ENCODE measurements at places on chromosomes 2 and 18.

DNA sequence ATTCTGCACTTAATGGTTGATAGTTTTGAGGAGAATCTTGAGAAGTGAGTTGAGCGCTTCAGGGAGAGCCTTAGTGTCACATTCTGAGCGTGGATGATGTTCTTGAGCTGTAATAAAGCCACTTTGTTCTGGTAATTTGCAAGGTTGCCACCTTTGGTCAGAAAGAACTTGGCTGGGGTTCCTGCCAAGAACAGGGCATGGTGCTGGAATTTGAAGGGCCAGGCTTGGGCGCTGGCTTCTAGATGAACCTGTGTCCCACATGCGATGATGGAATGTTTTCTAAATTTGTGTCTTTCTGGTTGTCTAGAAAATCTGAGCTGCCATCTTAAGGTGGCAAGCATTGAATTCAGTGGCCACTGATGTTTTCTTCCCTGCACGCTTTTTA, 124.1 kb upstream of the EML6 start:
- peak; percentile 66 for DNase-seq

DNA sequence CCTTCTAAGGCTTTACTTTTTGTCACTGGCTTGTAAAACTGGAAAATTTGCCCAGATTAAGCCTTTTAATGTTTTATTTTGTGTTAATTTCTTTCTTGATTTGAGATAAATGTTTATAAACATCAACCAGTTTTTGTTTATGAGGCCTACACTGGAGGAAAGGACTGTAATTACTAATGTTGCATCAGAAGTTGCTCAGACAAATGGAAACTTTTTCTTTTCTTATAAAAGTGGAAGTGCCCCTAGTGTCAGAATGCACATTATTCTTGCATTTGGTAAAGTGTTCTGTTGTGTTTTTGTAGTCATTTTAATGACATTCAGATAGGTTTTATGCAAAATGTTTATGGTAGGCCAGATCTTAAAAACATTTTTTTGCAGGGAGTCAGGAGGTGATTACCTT, 25.3 kb downstream of the LCLAT1 start:
- DNase-seq, result no peak

DNA sequence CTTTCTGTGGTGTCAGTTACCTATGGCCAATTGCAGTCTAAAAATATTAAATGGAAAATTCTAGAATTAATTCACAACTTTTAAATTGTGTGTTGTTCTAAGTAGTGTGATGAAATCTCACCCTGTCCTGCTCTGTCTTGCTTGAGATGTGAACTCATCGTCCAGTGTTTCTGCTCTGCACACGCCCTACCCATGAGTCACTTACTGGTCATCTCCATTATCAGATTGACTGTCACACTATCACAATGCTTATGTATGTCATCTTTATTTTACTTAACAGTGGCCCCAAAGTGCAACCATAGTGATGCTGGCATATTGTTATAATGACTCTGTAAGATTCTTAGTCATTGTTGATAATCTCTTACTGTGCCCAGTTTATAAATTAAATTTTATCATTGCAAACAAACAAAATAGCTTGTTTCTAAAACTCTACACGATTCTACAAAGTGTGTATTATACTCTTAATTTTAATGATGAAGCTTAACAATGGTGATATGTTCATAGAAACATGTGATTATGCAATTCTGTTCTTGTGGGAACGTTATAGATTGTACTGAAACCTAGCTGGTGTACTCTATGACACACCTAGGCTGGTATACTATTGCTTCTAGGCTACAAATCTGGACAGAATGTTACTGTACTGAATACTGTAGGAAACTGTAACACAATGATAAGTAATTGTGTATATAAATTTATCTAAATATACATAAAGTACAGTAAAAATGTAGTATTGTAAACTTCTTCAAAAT, 1086.8 kb upstream of the PIK3C3 start:
- peak; percentile 50 for DNase-seq

DNA sequence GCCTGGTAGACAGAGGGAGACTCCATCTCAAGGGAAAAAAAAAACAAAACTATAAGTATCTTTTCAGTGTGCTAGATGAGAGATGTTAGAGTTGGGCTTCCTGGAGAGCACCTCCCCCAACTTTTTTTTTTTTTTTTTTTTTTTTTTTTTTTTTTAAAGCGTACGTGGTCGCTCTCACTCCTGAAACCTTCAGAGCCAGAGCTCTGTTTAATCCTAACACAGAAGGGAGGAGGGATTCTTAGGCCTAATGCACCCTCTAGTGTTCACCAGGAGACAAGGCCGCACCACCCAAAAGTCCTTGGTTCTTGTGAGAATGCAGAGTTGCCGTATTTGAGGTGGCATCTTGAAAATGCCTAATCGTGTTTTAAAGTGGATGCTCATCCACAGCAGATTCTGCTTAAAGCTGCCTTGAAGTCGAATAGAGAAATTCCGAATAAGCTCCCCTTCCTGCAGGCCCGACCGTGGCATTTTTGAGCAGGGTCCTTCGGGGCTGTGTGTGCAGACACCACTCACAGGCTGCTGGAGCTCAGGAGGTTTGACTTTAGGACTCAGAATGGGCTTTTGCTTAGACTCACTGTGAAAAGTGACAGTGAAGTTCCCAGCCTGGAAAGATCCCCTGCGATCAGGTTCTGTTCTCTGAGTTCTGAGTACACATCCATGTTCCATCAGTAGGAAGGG, 252.6 kb downstream of the AGAP1 start:
- DNase-seq, result peak; percentile 84

DNA sequence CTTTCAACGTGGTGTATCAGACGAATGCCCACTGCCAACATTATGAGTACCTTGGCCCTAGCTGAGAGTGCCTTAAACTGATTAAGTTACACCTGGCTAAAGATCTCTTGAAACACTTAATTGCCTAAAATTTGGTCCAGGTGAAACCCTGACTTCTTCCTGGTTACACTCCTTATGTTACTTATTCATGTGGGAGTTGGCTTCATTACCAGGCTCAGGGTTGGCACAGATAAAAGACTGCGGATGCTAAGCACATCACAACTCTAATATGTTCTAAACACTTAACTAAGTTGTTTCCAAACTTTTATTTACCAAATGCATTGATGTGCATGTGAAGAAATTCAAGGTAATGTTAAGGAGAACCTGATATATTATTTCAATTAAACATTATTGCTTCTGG, 298.9 kb downstream of the TCF4 start:
- DNase-seq, result no peak

GRCh38 chr2:128663371-128664050, 344.8 kb upstream of the HS6ST1 start:
- no peak for DNase-seq

GRCh38 chr2:112910219-112910618, 746 bp upstream of the IL37 start:
- no peak for DNase-seq

- DNase-seq, result peak; percentile 86
These were observed 42.8 kb downstream of the CCDC102B start for GRCh38 chr18:68840554-68841263.

- DNase-seq, result peak; percentile 9
These were observed 73.6 kb downstream of the ZNF521 start for GRCh38 chr18:25278394-25278793.

DNA sequence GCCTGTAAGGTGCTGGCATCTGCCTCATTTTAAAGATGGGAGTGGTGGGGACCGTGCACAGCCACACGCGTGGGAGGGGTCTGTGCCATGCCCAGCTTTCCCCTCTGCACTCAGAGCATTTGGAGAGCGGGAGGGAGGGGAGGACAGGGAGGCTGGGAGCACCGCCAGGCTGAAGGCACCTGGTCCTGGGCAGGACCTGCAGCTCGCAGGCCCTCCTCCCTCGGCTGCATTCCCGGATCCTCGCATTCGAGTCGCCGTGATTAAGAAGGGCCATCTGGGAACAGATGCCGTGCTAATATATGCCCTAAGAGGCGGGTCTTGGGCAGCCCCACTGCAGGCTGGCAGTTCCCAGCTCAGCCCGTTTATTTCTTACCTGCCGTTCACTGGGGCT, 84.0 kb downstream of the PTGR3 start:
- DNase-seq, result no peak

- DNase-seq, result no peak
These were observed 573 bp downstream of the STAM2 start for GRCh38 chr2:152175012-152175367.

DNA sequence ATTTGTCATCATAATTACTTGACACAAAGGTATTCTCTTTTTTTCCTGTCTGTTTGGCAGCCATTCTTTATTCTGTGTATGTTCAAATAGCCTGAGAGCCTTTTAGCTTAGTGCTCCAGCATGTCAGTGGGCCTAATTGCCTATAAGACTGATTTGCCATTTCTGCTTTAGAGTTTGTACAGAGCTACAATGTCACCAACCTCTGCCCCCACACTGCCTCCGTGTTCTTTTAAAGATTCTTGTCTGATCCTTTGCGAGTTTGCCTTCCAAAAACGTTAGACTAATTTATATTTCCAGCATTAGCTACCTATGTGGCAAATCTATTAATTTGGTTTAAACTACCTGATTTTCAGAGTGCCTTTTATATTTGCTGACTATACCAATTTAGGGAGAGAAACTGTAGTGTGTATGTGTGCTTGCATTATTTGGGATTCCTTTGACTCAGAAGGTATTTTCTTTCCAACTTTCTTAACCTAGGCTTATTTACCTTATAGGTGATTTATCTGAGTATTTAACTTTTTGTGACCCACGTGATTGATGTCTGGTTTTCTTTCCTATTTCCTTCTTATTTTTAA, 70.8 kb downstream of the FAM117B start:
- DNase-seq, result no peak

DNA sequence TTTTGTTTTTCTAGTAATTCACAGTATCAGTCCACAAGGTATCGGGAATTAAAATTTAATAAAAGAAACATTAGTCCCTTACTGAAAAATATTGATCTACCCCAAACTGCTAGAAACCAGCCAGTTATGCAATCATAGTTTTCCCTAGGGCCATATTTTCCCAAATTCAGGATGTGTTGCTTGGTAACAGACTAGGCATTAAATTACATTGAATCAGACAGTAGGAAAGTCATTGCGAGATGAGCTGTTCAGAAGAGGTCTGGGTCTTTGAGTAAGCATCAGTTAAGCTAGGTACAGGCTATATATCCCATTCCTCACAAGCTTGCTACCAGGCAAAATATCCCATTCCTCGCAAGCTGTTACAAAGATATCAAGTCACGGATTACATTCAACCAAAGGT, 123.0 kb upstream of the CCDC150 start:
- DNase-seq, result no peak

DNA sequence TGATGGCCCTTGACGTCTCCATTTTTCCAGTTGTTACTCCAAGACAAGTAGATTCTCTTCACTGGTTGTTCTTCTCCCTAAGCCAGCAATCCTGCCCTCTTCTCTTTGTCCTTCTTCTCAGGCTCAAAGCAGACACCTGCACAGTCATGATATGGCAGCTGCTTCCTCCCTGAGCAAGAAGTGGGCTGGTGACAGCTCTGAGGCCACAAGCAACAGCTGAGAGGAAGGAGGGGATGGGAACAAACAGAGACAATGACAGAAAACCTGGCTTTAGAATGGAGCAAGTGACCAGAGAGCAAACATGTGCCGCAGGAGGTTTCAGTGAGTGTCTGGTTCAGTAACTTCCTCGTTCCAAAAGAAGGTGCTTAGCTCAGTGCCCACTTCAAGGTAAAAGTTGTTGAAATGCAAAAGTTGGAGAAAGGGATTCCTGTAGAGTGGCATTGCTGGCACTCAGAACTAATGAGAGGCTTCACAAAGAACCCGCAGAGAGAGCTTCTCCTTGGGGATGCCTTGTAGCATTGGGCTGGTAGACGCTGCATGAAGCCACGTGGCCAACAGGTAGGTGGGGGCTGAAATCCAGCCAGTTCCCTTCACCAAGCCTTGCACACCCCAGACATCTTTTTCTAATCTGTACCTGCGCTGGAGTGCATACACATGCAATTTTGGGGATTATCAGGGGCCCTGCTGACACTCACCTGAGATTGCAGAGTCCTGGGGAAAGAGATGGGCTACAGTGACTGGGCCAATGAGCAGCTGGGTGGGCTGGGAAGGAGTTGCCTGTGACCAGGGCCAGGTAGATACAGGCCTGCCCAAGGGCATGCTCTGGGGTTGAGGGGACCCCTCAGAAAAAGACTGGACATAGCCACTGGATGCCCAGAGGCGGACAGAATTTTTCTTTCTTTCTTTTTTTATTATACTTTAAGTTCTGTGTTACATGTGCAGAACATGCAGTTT, 153.3 kb upstream of the RAB12 start:
- DNase-seq, result no peak

- DNase-seq, result peak; percentile 60
These were observed 104.8 kb downstream of the COLEC12 start for GRCh38 chr18:395456-396250.

- no peak for DNase-seq
These were observed 113.8 kb upstream of the THSD7B start for GRCh38 chr2:136651456-136652010.

GRCh38 chr18:35876243-35876642, 96.2 kb upstream of the RMP24 start:
- no peak for DNase-seq

- no peak for DNase-seq
These were observed 78.4 kb upstream of the ABCA12 start for GRCh38 chr2:215216806-215217205.

GRCh38 chr2:219296631-219297391, 12.4 kb downstream of the PTPRN start:
- DNase-seq, result no peak

All from renal cortical epithelial cell (primary cell).